Hematopoietic multipotent progenitor cell treated with erythropoietin and hydrocortisone succinate and interleukin-3 and kit ligand, for 8 days (in vitro differentiated cells): ENCODE measurements at places on chromosomes 3 and 15.
A peak's percentile ranks its signal among the peaks of the same experiment; 100 is the strongest.

- DNase-seq = peak; percentile 91
Measured at GRCh38 chr3:69085833-69086722, 1.3 kb downstream of the ARL6IP5 start.

DNA sequence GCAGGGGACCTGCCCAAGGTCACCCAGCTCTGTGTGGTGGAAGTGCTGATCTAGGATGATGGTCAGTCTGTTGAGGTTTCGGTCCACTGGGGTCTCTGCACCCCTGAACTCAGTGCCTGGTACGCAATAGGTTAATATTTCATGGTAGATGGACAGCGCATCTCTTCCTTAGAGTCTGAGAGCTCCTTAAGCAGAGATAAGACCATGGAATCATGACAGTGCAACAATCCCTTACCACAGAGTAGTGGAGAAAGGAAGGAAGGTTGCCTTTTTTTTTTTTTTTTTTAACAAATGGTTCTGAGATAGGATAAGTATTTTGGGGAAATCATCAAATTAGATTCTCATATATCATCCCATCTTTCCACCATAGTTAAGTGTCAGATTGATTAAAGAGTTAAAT lies 79.8 kb upstream of the SLC6A1 start:
- DNase-seq = peak; percentile 10

DNA sequence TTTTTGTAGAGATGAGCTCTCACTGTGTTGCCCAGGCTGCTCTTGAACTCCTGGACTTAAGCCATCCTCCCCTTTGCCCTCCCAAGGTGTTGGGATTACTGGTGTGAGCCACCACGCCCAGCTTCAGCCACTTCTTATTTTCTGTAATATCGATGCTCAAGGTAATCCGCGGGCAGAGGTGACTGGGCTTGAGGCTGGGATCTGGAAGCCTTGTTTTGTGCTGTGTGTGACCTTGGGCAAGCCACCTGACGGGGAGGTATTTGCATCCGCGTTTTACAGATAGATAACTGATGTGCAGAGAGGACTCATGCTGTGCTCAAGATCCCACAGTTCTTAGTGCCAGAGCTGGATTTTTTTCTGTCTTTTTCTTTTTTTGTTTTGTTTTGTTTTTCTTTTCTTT lies 27.8 kb upstream of the SEMA4B start:
- no peak for DNase-seq

- DNase-seq = peak; percentile 50
Measured at GRCh38 chr3:132730891-132731580, 8.8 kb upstream of the NPHP3 start.

DNA sequence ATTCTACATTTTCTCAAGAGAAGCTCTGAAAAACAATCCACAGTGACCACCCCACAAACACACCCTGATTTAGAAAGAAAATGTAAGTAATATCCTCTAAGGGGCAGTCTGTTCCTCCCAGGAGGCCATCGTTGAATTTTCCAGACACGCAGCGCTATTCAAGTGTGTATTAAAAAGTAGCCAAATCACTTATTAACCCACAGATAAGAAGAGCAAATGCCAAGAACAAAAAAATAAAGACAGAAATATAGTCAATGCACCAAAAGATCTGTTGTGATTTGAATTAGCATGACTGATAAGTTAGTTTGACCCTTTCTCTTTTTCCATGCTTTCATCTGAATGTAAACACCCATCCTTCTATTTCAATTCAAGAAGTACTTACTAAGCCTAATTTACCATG lies 622.8 kb upstream of the ZNF385D start:
- DNase-seq = no peak

DNA sequence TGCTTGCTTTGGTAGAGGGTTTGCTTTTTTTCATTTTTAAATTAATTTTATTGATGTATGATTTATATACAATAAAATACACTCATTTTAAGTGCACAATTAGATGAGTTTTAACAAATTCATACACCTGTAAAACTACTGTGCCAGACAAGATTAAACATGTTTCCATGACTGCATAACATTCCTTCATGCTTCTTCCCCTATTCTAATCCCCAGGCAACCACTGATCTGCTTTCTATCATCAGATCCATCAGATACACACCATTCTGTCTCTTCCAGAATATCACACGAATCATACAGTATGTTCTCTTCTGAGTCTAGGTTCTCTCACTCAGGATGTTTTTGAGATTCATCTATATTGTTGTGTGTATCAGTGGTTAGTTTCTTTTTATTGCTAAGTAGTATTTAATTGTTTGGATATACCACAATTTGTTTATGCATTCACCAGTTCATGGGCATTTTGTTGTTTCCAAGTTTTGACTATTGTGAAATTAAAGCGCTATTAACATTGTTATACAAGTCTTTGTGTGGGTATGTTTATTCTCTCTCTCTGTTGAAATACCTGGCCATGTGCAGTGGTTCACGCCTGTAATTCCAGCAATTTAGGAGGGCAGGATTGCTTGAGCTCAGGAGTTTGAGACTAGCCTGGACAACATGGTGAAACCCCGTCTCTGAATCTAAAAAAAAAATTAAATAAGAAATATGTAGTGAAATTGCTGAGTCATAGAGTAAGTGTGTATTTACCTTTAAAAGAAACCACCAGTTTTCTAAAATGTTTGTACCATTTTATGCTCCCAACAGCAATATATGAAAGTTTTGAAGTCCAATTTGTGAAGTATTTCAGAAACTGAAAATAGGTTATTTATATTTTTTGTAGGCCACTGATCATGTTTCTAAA lies 7.0 kb upstream of the TFG start:
- DNase-seq = no peak

- no peak for DNase-seq
Measured at GRCh38 chr3:47385007-47385406, 4.2 kb downstream of the PTPN23 start.

- no peak for DNase-seq
Measured at GRCh38 chr3:163577271-163577670, 1501.0 kb downstream of the SI start.

DNA sequence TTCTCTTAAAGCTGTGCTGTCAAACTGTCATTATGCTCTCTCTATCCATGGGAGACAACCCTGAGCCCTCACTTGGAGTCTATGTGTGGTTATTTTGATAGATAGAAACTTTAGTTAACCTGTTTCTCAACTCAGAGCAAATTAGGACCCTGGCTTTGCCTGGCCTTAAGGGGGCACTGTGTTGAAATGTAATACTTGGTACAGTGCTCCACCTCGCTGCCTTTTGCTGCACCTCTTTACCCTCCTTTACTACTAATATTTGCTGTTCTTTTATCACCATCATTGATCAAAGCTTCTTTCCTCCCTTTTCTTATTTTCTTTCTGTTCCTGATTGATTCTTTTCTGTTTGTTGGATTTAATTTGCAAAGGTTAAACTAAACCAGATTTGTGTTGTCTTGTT lies 34.3 kb downstream of the STT3B start:
- peak; percentile 40 for DNase-seq

- no peak for DNase-seq
Measured at GRCh38 chr3:12560505-12561190, 3.8 kb downstream of the MKRN2 start.

- no peak for DNase-seq
Measured at GRCh38 chr15:99518191-99518590, 47.6 kb upstream of the MEF2A start.

DNA sequence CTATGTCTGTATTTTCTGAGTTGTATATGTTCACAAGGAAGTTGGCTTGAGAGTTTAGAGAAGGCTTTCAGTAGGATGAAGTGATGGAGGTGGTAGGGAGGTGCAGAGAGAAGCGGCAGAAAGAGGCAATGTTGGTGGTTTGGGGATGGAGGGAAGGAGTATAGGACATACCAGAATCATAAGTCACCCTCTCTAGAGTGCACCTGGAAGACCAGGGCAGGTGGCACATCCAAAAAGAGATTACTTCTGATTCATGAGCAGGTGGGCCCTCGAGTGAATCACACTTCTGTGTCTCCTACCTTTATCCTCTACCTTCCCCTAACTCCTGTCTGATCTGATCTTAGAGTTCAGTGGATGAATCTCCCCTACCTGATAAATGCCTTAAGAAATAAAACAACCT lies 41.8 kb upstream of the MRPL3 start:
- no peak for DNase-seq

DNA sequence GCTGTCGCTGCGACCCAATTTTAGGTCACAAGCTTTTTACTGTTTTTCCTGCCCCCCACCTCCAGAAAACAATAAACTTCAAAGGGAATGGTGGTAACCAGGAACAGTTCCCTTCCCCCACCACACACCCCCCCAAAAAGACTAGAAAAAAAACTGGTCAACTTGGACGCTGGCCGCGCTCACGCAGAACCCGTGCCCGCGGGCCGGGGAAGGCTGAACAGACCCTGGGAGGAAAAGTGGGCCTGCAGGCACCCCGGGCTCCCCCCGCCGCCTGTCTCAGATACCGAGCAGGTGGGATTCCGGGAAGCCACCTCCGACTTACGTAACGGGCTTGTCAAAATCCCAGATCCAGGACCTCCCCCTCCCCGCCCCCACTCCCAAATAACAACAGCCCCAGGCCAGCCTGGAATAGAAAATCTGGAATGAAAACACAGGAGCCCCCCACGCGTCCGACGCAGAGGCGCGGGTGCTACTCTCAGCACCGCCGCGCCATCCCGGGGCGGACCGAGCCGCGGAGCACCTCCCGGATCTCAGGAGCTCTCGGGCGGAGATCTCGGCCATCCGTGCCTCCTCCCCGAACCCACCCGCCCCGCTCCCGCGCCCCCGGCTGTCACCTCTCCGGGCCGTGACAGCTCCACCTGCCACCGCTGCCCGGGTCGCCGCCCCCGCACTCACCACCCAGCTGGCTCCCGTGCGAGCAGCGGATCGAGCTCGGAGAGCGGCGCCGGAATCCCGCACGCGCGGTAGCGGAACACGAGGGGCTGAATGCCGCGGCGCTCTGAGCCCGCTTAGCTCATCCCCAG lies 557 bp downstream of the DENND4A start:
- peak; percentile 39 for DNase-seq

DNA sequence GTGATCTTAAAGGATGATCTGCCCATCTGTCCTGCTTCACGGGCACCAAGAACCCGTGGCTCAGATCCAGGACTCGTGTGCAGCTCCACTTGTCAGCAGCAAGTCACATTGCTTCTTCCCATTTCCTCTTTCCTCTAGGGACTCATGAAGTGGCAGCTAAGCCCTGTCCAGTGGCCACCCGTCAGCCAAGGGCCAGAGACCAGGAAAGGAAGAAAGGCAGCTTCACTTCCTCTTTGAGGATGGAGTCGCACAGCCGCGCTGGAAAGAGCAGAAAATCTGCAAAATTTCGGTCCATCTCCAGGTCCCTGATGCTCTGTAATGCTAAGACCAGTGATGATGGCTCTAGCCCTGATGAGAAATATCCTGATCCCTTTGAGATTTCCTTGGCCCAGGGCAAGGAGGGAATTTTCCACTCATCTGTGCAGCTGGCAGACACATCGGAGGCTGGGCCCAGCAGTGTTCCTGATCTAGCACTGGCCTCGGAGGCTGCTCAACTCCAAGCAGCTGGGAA lies 28.5 kb downstream of the IL16 start:
- no peak for DNase-seq

- no peak for DNase-seq
Measured at GRCh38 chr15:87575896-87576473, 680.6 kb downstream of the NTRK3 start.

DNA sequence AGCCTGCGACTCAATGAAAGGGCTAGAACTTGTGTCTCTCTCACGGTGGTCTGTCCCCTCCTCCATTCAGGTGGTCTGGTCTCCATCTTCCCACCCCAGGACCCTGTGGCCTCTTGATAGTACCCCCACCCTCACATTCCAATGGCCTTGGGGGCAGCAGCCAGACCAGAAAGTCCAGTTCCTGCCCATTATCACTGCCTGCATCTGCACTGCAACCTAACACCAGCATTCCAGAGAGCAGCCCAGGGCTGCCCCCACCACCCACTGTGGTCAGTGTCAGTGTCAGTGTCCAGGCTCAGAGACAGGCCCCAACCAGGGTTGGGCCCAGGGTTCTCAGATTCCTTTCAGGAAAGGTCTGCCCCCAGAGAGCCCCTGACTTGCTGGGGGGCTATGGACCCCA lies 12.6 kb downstream of the IGDCC3 start:
- DNase-seq = no peak

GRCh38 chr3:107740992-107741896 lies 218.5 kb downstream of the BBX start:
- DNase-seq = peak; percentile 52

GRCh38 chr3:175179055-175179454 lies 319.9 kb downstream of the NAALADL2 start:
- DNase-seq = no peak

- no peak for DNase-seq
Measured at GRCh38 chr15:42069496-42070278, 24.7 kb downstream of the PLA2G4D start.

- DNase-seq = peak; percentile 75
Measured at GRCh38 chr3:32203854-32204253, 34.6 kb upstream of the CMTM8 start.

GRCh38 chr15:27617013-27617412 lies 482.1 kb downstream of the OCA2 start:
- no peak for DNase-seq

- no peak for DNase-seq
Measured at GRCh38 chr15:74809956-74810355, 2.7 kb upstream of the LMAN1L start.

DNA sequence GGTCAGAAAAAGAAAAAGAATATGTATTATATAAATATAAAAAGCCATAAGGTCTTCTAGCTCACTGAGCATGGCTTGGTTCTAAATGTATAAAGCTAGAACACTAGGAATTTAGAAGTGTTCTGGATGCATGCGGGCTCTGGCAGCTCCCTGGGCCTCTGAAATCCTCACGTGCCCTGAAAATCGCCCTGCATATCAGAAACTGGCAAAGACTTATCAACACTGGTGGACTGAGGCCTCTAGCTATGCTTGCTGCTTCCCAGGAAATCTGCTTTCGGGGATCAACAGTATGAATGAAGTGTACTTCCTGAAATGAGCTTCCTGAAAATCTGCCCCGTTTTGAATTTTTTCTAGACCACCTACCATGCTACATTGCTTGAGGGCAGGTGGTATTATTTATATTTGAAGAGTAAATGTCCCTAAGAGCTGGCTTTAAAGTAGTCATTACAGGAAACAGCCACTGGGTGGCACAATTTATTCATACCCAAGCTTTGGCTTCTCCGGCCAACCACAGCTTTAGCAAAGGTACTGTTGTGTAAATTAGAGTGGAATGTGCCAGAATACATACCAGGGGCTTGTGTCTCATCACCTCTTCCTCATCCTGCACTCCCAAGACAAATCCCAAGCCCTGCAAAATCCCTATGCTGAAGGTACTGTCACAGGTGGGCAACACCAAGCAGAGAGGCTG lies 17.7 kb downstream of the CRTAP start:
- peak; percentile 79 for DNase-seq

DNA sequence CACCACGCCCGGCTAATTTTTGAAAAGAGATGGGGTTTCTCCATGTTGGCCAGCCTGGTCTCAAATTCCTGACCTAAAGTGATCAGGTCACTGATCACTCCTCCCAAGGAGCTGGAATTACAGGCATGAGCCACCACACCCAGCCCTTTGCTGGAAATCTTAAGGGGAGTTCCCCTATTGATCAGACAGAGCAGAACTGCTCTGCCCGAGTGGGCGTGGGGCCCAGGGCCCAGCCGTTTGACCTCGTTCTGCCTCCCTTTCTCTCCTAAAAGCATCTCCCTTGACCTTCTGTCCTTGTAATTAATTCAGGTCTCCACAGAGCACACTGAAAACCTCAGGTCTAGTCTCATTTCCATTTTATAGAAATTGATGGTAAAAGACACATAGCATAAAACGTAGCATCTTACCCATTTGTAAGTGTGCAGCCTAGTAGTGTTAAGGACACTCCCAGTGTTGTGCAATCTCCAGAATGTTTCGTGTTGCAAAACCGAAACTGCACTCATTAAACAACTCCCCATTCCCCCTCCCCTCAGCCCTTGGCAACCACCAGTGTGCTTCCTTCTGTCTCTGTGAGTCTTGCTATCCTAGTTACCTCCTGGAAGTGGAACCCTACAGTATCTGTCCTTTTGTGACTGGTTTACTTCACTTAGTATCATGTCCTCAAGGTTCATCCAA lies 89.3 kb downstream of the SLCO3A1 start:
- DNase-seq = peak; percentile 50
